NCI-H524 (cell line): ENCODE measurements at places on chromosomes 1 and 21.
A peak's percentile ranks its signal among the peaks of the same experiment; 100 is the strongest.

- DNase-seq: peak; percentile 45
These were observed 1.9 kb downstream of the EFNA3 start for GRCh38 chr1:155080312-155081228.

DNA sequence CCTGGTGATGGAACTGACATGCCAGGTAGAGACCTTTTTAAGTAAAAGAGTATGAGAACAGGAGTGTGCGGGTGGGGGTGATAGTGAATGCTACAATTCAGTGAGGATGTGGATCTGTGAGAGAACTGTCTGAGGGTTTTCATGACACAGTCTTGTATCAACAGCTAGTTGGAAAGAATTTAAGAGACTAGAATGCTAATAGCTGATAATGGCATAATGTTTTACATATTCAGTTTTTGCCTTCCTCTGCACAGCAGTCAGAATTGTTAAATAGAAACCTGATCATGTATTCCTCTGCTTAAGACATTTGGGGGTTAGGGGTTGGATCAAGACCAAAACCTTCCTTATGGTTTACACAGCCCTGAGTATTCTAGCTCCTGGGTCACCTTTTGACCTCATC is 152.8 kb upstream of the ZRANB2 start:
- DNase-seq: no peak

GRCh38 chr1:68217060-68217554 is 15.2 kb downstream of the WLS start:
- no peak for DNase-seq

DNA sequence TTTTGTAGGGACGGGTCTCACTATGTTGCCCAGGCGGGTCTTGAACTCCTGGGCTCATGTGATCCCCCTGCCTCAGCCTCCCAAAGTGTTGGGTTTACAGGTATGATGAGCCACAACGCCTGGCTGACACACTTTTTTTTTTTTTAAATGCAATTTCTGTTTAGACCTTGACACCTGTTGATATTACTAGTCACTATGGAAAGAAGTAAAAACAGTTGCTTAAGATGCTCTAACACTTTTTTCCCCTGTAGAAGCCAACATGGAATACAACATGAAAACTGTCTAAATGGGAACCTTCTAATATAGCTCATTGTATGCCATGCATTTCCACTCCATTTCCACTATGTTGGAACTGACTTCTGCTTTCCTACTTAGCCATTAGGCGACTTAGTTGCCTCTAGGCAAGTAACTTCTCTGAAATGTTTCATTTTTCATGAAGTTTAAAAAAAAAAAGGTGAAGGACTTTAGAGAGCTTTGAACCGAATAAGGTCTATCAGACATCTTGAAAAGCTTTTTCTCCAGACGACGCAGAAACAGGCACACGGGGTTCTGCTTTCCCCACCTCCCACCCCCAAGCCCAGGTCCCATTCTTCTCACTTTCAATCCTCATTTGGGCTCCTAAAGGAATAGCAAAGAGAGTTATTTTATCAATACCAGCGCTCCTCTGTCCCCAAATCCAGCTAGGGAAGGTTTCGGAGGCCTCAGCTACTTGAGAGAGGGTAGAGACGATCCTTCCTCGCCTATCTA is 648 bp upstream of the DR1 start:
- no peak for DNase-seq

DNA sequence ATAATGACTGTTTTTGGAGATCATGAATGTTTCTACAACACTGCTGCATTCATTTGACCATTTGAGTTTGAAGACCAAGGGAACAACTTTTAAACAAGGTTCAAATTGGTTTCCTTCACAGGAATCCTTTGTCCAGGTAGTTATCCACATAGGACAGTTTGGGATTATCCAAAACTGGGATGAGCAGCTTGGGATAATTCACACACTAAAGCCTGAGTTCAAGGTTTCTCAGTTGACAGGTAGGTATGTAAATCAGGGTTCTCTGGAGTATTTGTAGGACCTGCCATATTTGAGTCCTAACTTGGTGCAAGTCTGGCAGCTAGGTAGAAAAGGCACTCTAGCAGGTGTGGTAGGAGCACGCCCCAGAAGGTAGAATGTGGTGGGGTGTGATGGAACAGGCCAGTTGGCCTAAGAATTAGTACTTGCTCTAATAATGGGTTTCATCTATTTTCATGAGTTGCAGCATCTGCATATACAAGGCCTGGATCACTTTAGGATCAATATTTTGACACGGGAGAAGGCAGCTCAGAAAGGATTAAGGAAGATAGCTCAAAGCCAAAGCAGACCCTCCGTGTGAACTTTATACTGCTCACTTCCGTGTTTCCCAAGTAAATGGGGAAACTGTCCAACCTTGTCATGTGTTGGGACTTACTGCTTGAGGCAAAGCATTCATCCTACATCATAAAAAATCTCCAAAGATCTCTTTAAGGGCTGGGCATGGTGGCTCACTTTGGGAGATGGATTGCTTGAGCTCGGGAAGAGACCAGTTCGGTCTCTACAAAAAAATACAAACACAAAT is 14.1 kb upstream of the RAB42 start:
- DNase-seq: no peak

GRCh38 chr1:20702416-20702815 is 15.4 kb downstream of the KIF17 start:
- DNase-seq: no peak

GRCh38 chr1:73910466-73910865 is 287.5 kb downstream of the LRRIQ3 start:
- no peak for DNase-seq

- DNase-seq: peak; percentile 71
These were observed 5.6 kb upstream of the KCNA10 start for GRCh38 chr1:110524311-110525248.

- DNase-seq: no peak
These were observed 2.0 kb downstream of the TMEM183A start for GRCh38 chr1:203009185-203009584.

GRCh38 chr1:78911956-78912880 is 94.3 kb downstream of the ADGRL4 start:
- DNase-seq: no peak

- peak; percentile 35 for DNase-seq
These were observed 17.0 kb downstream of the TTC39A start for GRCh38 chr1:51313268-51313852.

DNA sequence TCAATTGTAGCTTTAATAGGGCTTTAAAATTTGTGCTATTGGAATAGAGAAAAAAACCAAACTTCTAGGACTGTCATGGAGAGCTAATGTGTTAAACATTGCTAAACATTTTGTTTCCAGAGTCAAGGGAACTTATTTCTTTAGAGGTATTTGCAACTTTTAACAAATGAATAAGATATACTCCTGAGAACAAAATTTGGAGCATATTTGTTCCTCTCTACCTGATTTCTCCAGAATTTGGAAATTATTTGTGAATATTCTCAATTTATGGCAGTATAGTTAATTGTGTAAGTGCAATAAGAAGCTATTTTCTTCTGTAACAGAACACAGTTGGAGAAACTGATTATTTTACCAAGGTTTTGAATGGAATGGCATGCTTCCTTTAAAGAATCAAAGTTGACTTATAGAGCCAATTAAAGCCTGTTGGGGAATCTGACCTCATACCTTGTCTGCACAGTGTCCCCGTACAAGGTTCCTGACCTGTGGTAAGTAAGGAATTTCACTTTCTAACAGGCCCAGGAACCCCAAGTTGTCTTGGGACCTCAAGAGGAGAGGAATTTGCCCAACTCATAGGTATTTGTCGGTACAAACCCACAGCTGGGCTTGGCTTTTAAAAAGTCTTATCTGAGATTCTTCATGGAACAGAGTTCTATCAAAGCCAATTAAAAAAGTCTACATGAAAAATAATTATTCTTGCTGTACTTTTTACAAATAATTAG is 72.6 kb upstream of the CSF1 start:
- DNase-seq: no peak

- no peak for DNase-seq
These were observed 29.6 kb downstream of the DMRTA2 start for GRCh38 chr1:50393522-50394120.

DNA sequence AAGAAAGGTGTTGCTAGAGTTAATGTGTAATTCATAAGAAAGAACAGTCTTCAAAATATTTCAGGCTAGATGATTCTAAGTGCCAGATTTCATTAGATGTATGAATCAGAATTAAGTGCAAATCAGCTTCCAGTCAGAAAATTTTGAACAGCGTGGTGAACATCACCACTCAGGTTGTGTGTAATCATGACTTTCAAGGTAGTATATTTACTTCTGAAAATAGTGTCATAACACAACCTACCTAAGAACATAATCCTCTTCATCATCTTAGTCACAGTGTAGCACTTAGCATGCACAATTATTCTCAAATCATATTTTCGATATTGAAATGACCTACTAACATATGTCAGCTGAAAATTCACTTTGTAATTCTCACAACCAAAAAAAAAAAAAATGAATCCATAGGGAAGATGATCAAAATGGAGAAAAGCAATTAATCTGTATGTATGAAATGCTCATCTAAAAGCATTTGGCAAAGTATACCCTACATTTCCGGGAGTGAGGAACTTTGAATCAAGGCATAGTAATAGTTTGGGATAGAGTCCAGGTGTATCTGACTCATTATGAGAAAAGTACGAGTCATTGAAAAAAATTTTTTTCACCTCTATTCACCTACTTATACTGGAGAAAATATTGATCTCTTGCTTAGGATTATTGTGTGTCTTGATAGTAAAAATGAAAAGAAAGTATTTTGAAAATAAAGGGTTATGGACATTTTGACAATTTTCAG is 221.8 kb upstream of the CHRM3 start:
- no peak for DNase-seq

GRCh38 chr1:177239792-177240191 is 69.0 kb downstream of the BRINP2 start:
- DNase-seq: no peak

DNA sequence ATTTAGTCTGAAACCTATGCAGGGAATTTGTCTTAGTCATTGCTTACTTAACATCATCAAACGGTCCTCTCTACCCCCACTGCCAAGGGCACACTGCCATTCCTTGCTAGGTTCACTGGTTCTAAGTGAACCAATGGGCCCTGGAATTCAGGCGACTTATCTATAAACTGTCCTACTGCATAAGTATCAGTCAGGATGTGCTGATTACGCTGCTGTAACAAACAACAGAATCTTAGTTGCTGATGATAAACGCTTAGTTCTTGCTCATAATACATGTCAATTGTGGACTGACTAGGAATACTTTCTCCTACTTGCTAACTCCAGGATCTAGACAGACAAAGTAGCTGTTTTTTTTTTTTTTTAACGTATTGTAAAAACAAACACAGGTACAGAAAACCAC is 136.1 kb downstream of the PRDM2 start:
- no peak for DNase-seq

GRCh38 chr1:156419854-156420204 is 50.8 kb downstream of the RHBG start:
- DNase-seq: peak; percentile 20

- DNase-seq: no peak
These were observed 12.1 kb downstream of the DYRK1A start for GRCh38 chr21:37378700-37379139.

DNA sequence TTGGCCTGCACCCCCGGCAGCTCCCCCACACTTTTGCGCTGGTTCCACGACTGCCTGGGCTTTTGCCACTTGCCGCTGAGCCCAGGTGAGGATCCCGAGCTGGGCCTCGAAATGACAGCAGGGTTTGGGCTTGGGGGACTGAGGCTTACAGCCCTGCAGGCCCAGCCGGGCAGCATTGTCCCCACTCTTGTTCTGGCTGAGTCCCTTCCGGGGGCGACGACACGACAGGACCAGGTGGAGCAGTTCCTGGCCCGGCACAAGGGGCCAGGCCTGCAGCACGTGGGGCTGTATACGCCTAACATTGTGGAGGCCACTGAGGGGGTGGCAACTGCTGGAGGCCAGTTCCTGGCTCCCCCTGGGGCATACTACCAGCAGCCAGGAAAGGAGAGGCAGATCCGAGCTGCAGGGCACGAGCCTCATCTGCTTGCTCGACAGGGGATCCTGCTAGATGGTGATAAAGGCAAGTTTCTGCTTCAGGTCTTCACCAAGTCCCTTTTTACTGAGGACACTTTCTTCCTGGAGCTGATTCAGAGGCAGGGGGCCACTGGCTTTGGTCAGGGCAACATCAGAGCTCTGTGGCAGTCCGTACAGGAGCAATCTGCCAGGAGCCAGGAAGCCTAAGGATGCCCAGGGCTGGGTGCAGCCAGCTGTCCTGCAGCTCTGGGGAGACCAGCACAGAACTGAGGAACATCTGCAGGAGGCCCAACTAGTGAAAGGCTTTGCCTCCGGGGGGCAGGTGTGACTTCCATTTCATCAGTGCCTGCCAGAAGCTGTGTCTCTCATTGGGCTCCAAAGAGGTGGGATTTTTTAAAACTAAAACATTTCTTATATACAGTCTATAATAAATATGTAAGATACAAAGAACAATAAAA is 1.2 kb downstream of the HPDL start:
- DNase-seq: no peak

GRCh38 chr1:27992276-27992675 is 32.5 kb downstream of the XKR8 start:
- no peak for DNase-seq

GRCh38 chr1:218636548-218636947 is 291.4 kb downstream of the TGFB2 start:
- DNase-seq: no peak

- no peak for DNase-seq
These were observed 124.0 kb upstream of the SLC45A1 start for GRCh38 chr1:8193840-8194406.

GRCh38 chr1:40930174-40930964 is 49.1 kb upstream of the CTPS1 start:
- peak; percentile 74 for DNase-seq

DNA sequence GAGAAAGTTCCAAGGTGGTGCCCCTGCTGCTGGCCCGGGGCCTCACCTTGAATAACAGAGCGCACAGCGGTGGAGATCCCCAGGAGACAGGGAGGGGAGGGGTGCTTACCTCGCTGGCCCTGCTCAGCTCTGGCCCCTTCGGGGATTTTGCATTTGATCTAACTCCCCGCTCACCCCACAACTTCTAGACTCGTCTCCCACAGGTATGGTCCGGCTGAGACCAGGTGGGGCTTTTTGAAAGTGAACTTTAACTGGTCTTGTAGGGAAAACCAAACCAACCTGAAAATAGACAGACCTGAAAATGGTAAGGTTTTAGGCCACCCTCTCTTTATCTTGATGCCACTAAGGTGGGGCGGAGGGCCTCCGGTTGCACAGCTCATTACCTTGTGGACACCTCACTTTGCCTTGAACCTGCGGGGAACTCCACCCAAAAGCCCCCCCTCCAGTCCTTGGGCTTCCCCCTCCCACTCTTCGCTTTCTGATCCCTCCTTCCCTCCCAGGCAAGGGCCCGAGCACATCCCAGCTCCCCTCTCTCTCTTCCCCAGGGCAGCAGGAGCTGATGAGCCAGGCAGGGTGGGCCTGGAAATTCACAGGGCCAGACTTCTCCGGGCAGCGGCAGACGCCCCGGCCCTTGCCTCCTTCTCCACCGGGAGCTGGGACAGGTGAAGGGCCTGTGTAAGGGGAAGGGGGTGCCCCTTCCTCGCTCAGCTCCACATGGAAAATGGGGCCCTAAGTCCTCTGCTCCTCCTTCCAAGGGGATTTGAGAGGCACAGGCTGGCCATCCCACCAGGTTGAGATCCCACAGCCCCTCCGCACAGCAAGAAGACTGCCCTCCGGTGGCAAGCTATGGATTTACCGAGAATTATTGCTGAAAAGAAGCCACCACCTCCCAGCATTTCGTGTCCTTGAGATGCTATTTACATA is 16.1 kb downstream of the TNFRSF8 start:
- DNase-seq: peak; percentile 53
